Chondrocyte (in vitro differentiated cells): ENCODE measurements at places on chromosomes 4 and X. TPM values are rescaled to one million over a fixed set of nuclear protein-coding genes. Genes with fewer than 3 reads are reported as not detected.

DNA sequence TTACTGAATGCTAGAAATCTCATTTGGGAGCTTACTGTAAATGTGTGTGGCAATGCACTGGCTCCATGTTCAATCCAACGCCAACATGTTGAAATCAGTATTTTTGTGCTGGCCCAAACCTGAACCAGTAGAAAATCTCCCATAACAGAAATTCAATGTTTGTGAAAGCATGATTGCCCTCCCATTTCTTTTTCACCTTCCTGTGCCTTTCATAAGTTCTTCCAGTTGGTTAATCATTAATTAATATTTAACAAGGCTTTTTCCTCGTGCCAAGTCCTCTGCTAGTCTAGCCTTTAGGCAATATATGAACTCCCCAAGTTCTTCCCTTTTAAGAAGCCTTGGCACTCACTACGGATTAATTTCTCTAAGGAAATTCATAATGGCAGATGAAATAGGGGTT is 1.3 kb upstream of the PLS3 start:
- H3K27ac ChIP-seq, result peak overlapping the region; percentile 99
- H3K27me3 ChIP-seq, result no peaks in the 10 kb centered on the region

DNA sequence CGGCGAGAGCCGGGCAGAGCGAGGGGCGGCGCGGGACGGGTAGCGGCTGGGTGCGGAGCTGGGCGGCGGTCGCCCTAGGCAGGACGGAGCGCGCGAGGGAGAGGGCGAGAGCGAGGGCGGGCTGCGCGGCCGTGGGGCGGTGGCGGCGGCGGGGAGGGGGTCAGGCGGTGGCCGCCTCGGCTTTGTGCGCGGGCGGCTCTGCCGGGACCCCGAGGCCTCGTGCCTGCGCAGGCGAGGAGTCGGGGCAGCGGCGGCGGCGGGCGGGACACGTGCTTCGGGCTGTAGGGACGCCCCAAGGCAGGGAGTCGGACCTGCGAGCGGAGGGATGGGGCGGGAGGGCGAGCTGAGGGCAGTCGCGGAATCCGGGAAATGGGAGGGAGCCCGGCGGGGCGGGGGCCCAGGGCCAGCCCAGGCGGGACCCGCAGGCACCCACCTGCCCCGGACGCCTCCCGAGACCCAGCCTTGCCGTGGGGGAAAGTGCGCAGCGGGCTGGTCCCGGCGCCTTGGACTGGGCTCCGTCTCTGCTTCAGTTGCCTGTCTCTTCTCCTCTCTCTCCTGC is 465 bp downstream of the BMPR1B start:
- peak; percentile 95 for DNase-seq

The ATOH1 gene
- not detected in 3 replicates for total RNA-seq

The HHIP gene
- 28.5 to 38.3 TPM (median 32.4 TPM) in 3 replicates for total RNA-seq

The CLCN5 gene
- total RNA-seq, result 11.8 to 17.9 TPM (median 12.4 TPM) in 3 replicates

DNA sequence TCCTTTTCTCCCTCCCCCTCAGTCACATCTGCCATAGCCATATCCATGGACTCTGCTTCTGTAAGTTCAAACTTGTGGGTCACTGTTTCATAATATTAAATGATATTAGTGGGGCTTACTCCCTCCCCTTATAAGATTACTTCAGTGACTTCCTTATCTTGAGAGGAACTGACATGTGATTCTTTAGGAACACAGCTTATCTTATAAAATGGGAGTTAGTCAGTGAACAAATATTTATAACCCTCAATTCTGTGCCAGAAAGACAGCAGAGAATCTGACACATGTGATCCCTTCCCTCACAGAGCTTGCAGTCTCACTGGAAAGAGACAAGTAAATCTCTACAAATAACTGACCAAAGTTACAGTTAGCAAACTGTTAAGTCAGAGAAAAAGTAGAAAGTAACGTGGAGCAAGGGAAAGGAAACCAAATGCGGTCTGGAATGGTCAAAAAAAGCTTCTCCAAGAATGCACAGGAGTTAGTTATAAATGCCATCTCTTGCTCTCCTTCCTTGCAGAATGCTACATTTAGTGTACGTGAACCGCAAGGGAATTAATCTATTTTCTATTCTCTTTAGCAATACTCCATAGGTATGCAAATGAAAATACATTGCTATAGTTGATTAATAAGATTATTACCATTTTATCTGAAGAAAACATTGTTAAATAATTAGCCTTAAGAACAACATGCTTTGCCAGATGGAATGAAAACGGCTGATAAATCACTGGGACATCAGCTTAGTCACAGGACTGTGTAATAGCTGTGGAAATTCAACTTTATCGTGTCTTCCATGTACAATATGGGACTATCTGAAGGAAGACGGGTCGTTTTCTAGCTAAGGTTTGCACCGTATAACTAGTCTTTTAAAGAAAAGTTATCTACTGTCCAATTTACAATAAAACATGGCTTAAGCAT is 29.0 kb downstream of the SGMS2 start:
- H3K4me3 ChIP-seq, result no peak overlapping the region
- H3K36me3 ChIP-seq, result no peaks in the 10 kb centered on the region
- H3K27ac ChIP-seq, result peak overlapping the region; percentile 19
- DNase-seq, result no peak
- H3K27me3 ChIP-seq, result no peaks in the 10 kb centered on the region

- H3K4me1 ChIP-seq, result peaks cover 13% of the 10 kb centered on the region
- H3K27ac ChIP-seq, result no peak overlapping the region
- H3K4me3 ChIP-seq, result no peak overlapping the region
- H3K36me3 ChIP-seq, result no peaks in the 10 kb centered on the region
- DNase-seq, result no peak
Measured at GRCh38 chrX:122091571-122091970, 1044.2 kb downstream of the GLUD2 start.

The RAB9B gene
- total RNA-seq, result 2.6 to 4.1 TPM (median 2.7 TPM) in 3 replicates

- no peak overlapping the region for H3K4me3 ChIP-seq
- H3K4me1 ChIP-seq, result peaks cover 4% of the 10 kb centered on the region
- DNase-seq, result no peak
Measured at GRCh38 chrX:22730542-22730941, 269.2 kb upstream of the DDX53 start.

The ZIC3 gene
- total RNA-seq, result not detected in 3 replicates

The SMIM43 gene
- 0.34 TPM in 1 of 3 replicates, not detected in the others for total RNA-seq

DNA sequence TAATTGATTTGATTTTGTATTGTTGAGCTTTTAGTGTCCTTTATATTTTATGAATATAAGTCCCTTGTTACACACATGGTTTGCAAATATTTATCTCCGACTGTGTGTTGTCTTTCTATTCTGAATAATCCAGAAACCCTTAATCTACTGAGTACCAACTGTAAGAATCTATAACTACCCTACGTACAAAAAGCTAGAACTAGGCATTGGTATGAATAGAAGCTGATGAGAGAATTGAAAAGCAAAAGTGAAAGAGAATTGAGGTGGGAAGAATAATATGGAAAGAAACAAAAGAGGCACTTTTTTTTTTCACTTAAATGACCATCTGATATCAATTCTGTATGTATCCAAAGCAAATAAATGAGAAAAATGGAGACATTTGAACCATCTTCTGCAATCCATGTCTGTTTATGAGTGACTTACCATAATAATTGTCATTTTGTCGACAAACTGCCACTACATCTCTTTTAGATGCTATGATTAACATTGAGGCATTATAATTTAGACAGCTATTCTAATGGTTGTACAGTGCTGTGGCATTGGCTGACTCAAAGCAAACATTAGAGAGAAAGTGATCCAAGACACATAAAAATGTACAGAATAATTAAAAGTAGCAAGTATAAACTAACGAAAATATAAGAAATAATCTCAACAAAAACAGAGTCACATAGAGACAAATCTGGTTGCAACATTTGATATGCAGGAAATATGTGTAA is 1516.6 kb upstream of the AGA start:
- H3K4me3 ChIP-seq, result no peak overlapping the region
- no peaks in the 10 kb centered on the region for H3K4me1 ChIP-seq
- no peaks in the 10 kb centered on the region for H3K36me3 ChIP-seq
- H3K27ac ChIP-seq, result no peak overlapping the region
- no peaks in the 10 kb centered on the region for H3K27me3 ChIP-seq

- no peak overlapping the region for H3K27ac ChIP-seq
- H3K27me3 ChIP-seq, result no peaks in the 10 kb centered on the region
- H3K4me1 ChIP-seq, result peaks cover 9% of the 10 kb centered on the region
- no peak for DNase-seq
Measured at GRCh38 chrX:48028091-48028490, 21.3 kb downstream of the SPACA5 start.

The BEX1 gene
- 6.0 to 7.0 TPM (median 7.0 TPM) in 3 replicates for total RNA-seq

DNA sequence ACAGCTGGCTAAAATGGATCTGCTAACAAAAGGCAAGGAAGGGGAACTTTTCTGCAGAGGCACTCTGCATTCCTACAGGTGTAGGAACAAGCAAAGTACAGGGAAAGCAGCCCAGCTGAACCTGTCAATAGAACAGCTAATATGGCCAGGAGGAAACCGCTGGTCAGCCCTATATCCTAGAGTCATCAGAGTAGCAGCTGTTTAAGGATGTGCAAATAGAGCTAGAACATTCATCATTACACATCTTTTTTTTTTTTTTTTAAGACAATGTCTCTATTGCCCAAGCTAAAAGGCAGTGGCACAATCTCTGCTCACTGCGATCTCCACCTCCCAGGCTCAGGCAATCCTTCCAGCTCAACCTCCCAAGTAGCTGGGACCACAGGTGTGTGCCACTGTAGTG is 163.0 kb downstream of the BTC start:
- no peaks in the 10 kb centered on the region for H3K36me3 ChIP-seq
- DNase-seq, result no peak
- no peak overlapping the region for H3K4me3 ChIP-seq

DNA sequence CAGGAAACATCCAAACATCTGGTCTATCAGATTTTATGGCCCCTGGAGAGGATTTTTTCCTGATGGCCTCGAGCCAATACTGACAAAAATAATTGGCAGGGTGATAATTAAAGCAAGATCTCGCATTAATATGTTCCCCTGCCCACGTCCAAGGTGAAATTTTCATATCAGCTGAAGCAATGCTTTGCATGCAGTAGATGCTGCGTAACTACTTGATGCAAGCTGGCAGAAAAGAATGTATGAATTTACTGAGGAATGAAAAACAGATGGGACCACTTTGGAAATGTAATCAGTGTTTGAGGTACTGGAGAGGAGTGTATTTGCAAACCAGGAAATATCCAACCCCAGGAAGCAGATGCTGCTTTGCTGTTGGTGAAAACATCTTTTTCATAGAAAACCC is 36.8 kb upstream of the REST start:
- H3K4me1 ChIP-seq, result peaks cover 7% of the 10 kb centered on the region
- H3K36me3 ChIP-seq, result no peaks in the 10 kb centered on the region
- H3K27ac ChIP-seq, result no peak overlapping the region
- no peak overlapping the region for H3K4me3 ChIP-seq

DNA sequence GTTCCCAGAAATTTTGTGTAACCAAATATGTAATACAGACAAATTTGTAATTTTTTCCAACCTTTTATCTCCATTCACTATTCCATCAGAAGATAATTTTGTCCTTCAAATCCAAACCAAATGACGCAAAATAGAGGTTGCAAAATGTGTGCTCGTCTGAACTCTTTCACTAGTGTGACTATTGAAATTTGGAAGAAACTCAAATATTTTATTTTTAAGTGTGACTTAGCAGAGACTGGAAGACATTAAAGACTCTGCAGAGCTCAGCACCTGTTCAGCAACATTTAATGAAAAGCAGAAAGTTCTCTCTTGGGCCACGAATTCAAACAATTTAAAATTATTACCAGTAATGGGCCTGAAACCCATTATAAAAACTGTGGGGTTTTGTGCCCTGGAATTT is 30.0 kb upstream of the APELA start:
- no peak for DNase-seq
- H3K27ac ChIP-seq, result no peak overlapping the region
- H3K27me3 ChIP-seq, result peaks cover 11% of the 10 kb centered on the region
- no peaks in the 10 kb centered on the region for H3K4me1 ChIP-seq

DNA sequence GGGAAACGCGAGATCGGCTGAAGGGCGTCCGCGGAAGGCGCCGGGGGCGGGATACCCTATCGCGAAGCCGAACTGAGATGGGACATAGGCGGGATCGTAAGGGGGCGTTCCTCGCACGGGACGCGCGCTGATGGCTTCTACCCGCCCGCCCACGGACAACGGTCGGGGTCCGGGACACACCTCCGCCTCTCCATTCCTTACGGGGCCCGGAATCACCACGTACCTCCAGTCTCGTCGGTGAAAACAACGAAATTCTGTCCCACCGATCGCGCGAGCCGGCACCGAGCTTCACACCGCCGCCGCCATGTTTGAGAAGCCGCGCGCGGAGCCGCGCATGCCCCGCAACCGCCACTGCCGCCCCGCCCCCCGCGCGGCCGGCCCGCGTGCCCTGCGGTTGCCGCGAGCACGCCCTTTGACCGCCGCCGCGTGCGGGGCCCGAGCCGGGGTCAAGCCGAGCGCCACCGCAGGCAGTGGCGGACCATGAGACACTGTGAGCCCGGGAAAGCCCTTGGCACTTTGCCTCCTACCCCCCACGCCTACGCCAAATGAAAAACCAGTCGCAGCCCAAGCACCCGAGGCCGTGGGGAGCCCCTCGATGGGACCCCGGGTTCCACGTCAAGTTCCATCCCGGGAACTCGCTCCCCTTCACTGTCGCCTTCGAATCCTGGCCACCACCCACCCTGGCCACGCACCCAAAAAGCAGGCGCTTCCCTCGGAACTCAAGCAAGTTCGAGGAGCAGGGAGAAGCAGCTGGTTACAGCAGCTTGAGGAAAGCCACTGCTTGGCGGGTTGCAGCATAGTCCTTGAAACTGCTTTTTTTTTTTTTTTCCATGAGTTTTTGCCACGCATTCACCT is at the start of gene SCML2:
SCML2 (minus strand) TSS at position 320 of the 855 bp plus-strand sequence. CDS start 20,617 bp downstream, outside the sequence.
- peaks cover 11% of the 10 kb centered on the region for H3K27me3 ChIP-seq
- peak within 1 kb of the TSS; percentile 83 for H3K4me3 ChIP-seq
- H3K36me3 ChIP-seq, result no peaks in the 10 kb centered on the region
- peak within 1 kb of the TSS; percentile 61 for H3K27ac ChIP-seq

The GRIA2 gene
- 0.77 to 1.4 TPM (median 1.0 TPM) in 3 replicates for total RNA-seq

- H3K27ac ChIP-seq, result no peak overlapping the region
- peaks cover 10% of the 10 kb centered on the region for H3K4me1 ChIP-seq
- H3K36me3 ChIP-seq, result no peaks in the 10 kb centered on the region
- H3K4me3 ChIP-seq, result no peak overlapping the region
Measured at GRCh38 chr4:182922501-182923284, 5.5 kb upstream of the DCTD start.

GRCh38 chr4:48546336-48546735 is 56.3 kb downstream of the ZAR1 start:
- H3K27me3 ChIP-seq, result no peaks in the 10 kb centered on the region
- H3K36me3 ChIP-seq, result peaks cover 19% of the 10 kb centered on the region
- peaks cover 3% of the 10 kb centered on the region for H3K4me1 ChIP-seq
- no peak overlapping the region for H3K27ac ChIP-seq
- no peak overlapping the region for H3K4me3 ChIP-seq

DNA sequence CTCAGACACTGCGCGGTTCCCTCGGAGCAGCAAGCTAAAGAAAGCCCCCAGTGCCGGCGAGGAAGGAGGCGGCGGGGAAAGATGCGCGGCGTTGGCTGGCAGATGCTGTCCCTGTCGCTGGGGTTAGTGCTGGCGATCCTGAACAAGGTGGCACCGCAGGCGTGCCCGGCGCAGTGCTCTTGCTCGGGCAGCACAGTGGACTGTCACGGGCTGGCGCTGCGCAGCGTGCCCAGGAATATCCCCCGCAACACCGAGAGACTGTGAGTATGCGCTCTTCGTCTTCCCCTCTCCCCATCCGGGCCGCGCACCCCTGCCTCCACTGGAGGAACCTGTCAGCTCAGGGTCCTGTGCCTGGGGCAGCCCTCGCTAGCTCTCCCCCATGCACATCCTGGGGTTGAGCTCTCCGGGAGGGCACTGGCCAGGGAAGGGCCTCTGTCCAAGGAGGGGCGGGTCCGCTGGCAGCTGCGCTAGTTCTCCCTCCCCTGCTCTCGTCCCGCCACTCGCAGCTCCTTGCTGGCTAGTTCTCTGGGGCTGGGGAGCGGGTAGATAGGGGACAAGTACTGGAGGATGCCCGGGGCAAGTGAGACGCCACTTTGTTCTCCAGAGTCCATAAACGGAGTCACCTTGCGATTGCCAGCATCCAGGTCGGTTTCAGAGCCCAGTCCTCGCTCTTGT is 2.2 kb downstream of the SLIT2 start:
- no peak overlapping the region for H3K27ac ChIP-seq
- peaks cover 4% of the 10 kb centered on the region for H3K36me3 ChIP-seq
- H3K4me1 ChIP-seq, result peaks cover 53% of the 10 kb centered on the region
